Activated CD8-positive, alpha-beta T cell treated with anti-CD3 and anti-CD28 coated beads for 36 hours (primary cell): ENCODE measurements at places on chromosomes 3 and 15. TPM values are rescaled to one million over a fixed set of nuclear protein-coding genes. Genes with fewer than 3 reads are reported as not detected.

The NR2E3 gene
- total RNA-seq: not detected

The MOBP gene
- not detected for total RNA-seq

The SAMMSON gene
- not detected for total RNA-seq

The CTXN2 gene
- total RNA-seq: not detected

The PPP1R14D gene
- total RNA-seq: not detected
